ENCODE measurements at places on chromosomes 12 and 14.

DNA sequence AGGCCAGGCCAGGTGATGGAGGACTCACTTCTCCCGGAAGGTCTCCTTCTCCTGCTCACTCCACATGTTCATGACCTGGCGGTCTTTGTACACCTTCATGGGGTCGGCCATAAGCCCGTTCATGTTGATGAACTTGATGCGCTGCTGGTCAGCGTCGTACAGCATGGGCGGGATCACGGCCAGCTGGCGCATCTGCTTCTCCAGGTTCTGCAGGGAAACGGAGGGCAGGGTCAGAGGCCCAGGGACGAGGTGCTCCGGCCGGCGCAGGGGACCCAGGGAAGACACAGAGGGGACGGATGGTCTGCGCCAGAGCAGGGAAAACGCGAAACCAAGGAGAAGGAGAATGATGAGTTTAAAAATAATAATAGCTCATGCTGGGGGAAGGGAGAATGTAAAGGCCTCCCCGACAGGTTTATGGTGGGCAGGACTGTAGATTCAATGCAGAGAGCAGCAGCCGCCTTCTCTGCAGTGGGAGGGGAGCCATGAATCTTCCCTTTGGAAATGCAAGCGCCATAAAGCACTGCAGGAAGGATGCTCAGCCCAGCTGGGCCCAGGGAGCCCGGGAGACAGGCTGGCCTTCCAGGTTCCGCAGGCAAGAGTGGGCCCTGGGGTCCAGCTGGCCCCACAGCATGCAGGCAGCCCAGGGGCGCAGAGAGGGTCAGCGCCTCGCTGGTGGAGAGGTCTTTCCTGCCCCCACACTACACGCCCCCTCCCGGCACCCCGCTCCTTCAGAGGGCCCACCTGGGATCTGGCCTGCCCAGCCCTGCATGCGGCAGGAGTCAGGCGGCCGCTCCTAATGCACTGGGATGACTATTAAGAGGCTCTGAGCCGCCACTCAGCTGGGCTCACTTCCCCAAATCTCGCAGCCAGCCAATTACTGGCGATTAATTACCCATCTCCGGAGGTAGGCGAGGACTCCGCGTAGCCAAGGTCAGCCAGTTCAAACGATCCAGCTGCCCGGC, 132.0 kb downstream of the RFLNA start:
- no peak for DNase-seq

- no peak for DNase-seq
Measured at GRCh38 chr12:119877639-119877948, 474 bp upstream of the CIT start.

DNA sequence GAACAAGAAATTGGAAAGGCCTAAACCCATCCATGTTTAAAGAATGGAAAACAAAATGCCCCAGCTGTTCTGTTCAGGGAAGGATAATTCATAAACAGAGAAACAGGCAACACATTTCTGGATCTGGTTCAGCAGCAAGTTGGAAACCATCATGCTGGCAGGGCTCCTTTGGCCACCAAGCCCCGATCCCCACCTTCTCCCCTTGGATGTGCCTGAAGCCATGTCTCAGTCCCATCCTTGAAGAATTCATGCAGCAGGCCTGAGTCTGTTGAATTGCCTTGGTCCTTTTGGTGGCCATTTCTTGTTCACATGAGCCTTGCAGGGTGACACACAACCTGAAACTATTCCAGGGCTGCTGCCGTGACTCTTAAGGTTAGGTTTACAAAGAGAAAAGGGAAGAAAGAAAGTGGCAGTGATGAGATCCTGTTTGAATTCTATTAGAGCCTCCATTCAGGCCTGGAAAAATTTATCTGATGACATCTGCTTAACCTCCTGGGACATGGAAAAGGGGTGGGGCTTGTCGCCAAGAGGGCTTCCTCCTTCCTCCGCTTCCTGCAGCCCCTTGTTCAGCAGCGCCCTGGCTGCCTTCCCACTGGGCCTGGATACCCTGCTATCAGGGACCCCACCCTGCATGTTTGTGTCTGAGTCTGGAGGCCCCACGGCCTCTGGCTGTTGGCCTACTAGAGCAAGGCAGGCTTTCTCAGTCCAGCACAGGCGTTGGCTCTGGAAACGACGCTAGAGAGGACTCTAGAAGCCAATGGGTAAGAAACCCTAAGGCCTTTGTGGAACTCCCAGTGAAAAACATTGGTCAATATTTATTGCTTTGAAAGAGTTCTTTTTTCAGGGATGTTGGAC, 341.9 kb downstream of the C12orf75 start:
- no peak for DNase-seq

- DNase-seq, result no peak
Measured at GRCh38 chr12:89472508-89472907, 52.1 kb downstream of the GALNT4 start.

GRCh38 chr14:87217023-87217422, 776.0 kb downstream of the GALC start:
- DNase-seq, result no peak

DNA sequence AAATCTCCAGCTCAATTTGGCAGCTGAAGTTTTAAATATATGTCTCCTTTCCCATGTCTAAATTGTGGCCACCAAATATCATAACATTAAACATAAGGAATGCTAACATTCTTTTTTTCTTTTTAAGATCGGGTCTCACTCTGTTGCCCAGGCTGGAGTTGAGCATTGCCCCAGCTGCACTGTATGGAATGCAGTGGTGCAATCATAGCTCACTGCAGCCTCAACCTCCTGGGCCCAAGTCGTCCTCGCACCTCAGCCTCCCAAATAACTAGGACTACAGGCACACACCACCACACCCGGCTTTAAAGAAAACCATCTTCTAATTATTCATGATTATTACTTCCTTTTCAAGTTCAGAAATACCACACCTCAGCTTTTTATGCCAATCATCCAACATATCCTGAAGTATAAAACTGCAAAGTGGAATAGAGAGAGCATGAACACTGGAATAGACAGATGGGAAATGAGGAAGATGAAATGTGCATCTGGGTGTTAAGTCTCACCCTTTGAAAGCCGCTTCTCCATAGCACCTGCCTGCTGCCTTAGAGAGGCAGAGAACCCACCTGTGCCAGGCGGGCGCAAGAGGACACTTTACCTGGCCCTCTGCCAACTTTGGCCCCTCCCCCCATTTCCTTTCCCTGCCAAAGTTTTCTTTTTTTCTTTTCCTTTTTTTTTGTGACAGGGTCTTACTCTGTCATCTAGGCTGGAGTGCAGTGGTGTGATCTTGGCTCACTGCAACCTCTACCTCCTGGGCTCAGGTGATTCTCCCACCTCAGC, 2.8 kb upstream of the EML1 start:
- DNase-seq, result no peak

GRCh38 chr12:79422060-79422812, 268.5 kb downstream of the PAWR start:
- no peak for DNase-seq

DNA sequence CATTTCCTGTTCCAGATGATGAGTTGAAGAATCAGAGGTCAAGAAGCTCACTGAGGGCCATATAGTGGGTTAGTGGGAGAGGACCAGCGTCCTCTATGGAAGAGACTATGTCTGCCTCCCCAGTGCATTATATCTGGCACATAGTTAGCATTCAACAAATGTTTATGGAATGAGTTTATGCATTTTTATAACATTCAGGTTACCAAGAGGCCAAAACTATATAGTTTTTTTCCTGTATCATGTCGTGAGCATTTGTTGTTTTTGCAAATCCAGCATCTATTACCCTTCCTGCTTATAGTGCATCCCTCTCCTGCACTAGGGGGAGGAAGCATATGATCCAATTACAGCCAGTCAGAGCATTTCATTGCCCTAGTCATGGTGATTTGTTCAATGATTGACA, 60.6 kb downstream of the SUDS3 start:
- no peak for DNase-seq

DNA sequence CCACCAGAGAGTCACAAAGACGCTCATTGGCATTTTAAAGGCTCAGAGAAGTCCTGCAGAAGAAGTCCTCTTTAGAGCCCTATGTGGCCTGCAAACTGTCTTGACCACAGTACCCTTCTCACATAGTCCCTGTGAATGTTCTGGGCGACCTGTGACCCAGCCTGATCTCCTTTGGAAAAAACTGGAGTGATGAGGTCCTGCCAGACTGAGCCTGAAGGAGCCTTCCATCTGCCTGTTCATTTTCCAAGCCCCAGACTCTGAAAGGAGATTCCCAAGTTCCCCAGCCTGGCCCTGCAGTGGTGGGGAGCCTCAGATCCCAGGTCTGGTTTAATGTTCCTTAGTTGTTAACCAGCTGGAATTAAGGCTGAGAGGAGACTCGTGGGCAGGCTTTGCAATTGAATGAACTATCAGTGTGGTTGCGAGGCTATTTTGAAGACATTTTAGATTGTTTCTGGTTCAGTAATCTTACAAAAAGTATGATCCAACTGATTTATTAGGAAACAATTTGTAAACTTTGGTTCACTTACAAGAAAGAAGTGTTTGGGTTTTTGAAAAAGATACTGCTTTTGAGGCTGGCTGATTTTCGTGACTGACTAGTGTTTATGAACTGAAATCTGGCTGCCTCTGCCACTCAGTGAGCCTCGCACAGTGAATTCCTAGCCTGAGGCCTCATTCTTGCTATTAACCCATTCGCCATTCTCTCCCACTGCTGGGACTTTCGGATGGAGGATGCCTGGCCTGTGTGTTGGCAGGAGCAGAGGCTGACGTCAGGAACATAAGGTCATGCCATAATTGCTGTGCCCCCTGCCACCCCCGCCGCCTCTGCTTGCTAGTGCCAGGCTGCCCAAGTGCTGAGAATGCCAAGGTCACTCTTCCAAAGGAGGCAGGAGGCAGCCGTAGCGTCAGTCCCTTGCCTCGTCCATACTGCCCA, 249.0 kb downstream of the CACNA1C start:
- no peak for DNase-seq

DNA sequence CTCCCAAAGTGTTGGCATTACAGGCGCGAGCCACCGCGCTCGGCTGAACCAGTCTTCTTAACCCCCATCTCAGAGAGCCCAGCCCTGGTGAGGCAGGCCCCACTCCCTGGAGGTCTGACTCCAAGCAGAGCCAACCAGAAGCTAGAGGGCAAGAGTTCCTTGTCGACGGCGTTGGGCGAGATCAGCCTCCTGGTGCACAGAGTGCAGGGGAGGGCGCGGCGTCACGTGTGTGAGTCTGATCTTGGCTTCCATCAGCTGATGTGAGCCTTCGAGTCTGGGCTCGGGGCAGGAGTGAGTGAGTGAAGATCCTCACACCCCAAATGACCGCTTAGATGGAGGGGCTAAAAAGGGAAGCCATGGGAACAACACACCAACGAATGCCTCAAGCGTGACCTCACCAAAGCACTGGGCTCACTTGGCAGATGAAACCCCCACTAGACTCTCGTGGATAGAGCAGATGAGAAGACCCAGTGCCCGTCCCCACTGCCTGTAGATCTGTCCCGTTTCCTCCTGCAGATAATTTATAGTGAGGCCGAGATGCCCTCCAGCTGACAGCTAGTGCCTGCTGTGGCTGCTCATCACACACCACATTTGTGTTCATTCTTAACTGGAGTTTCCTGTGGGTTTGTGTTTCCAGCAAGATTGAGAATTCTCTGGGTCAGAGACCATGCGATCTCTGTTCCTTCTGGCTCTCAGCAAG, 28.6 kb upstream of the ADGRD1 start:
- no peak for DNase-seq

GRCh38 chr14:103886304-103887169, 39.2 kb upstream of the PPP1R13B start:
- DNase-seq, result no peak

DNA sequence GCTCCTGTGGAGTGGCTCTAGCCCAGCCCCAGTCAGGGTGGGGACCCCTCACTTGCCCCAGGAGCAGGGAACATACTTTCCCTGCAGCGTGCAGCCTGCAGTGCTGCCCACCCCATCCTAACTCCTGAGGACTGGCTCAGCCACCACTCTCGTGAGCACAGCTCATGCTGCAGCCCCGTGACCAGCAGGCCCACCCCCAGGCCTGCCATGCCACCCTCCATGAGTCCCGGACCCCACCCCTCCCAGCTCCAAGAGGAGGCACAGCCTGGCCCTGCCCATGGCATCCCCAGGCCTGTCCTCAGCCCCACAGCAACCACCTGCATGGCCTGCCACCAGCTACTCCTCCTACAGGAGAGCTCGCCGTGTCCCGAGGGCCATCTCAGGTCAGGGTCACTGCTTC, 3.9 kb upstream of the JAG2 start:
- DNase-seq, result no peak

- no peak for DNase-seq
Measured at GRCh38 chr14:102917056-102917385, 5.4 kb upstream of the AMN start.

DNA sequence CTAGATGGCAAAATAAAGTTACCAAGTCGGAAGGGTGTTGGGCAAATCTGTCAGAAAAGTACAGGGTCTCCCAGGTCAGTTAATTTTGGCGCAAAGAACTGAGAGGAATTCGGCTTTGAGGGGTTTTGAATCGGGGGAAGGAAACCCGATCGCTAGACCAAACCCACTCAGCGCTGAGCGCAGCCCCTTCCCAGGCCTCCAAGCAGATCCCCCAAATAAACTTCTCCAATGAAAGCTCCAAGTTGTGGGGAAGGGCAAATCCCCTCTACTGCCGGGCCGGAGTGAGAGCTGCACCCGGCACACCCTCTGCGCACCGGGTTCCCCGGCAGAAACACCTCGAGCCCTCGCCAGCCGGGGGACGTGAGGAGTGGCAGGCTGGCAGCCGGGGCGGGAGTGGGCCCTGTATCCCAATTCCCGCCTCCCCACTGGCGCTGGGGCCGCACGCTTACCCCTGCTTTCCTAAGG, 441 bp downstream of the E2F7 start:
- DNase-seq, result no peak

DNA sequence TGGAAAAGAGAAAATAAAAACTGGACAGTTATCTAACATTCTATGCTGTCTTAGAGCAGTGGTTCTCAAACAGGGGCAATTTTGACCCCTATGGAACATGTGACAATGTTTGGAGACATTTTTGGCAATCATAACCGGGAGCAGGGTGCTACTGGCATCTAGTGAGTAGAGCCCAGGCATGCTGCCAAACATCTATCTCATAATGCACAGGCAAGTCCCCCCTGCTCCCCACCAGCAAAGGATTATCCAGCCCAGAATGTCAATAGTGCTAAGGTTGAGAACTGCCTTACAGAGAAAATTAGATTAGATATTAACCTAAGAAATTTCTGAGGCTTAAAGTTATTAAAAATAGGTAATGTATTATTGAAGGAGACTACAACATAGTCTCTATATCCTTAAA, 22.9 kb upstream of the CATSPERB start:
- no peak for DNase-seq

DNA sequence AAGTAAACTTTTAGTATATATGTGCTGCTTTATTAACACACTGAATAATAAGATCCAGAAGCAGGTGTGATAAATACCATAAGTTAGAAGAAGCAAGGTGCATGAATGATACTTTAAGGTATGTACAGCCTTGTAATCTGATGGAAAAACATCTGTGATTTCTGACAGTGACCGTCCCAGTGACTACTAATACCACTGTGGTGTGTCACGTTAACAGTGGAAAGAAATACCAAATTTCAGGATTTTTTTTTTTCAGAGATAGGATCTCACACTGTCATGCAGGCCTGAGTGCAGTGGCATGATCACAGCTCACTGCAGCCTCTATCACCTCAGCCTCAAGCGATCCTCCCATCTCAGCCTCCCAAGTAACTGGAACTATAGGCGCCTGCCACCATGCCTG, 21.5 kb downstream of the SDS start:
- DNase-seq, result no peak

- no peak for DNase-seq
Measured at GRCh38 chr12:47082796-47083621, 3.2 kb upstream of the AMIGO2 start.

All from cerebellar nuclear complex (tissue), 1 donor.